Stimulated activated CD8-positive, alpha-beta memory T cell treated with anti-CD3 and anti-CD28 coated beads, Interleukin-4, amount 100 ng/mL, for 48 hours (primary cell): ENCODE measurements at places on chromosomes 6 and 20.

- DNase-seq, result no peak
Observed at GRCh38 chr6:51640021-51640420, 447.4 kb downstream of the PKHD1 start.

DNA sequence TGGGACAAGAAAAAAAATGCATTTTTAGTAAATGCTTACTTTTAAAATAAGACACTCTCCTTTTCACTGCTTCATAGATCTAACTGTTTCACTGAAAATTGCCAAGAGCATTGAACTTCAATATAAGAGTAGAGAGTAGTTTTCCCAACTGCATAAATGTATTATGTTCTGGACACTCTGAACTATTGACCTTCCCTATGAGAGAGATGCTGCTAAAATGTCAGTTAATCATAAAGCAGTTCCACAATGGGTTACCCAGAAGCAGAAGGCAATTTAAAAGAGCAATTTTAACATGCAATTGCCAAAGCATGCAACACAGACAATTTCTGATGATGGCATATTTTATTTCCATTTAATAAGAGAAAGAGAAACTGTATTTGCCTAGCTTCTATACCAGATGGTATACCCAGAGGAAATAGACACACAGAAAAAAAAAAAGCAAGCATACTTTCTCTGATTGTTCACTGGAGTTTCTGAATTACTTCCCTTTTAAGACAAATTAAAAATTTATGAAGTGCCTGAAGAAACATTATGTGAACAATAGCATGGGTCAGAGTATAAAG is 279.1 kb upstream of the THEMIS start:
- no peak for DNase-seq

DNA sequence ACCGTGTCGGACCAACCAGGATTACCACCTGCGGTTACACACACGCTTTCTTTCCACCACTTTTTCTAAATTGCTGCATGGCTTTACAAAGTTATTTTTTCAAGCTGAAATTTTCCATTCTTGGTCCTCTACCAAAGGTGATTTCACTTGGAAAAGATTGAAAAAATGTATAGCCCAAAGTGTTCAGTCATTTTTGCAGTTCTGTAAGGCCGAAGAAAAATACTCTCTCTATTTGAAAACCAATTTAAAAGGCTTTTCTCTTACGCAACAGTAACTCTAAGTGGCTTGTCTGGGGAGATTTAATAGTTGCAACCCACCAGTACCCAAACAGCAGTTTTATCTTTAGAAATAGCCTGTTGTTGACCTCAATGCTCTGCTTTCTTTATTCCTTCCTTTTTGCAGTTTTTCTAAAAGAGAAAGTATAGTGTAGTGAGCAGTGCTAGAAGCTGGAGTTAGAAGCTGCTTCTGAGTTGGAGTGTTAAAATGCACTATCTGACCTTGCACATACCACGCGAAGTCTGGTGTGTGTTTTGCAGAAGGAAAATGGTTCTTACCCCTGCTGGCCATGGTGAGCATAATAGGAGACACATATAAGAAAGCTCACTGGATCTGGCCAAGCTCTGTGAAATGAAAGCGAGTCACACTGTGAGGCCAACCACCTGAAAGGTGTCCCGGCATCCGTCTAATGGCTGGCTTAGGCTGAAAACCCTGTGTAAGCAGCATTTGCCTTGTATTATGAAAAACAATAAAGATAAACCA is 271.6 kb upstream of the PRND start:
- no peak for DNase-seq

GRCh38 chr6:158284007-158284875 is 28.0 kb upstream of the TULP4 start:
- no peak for DNase-seq

GRCh38 chr20:20009784-20010253 is 7.3 kb upstream of the NAA20 start:
- DNase-seq, result no peak

DNA sequence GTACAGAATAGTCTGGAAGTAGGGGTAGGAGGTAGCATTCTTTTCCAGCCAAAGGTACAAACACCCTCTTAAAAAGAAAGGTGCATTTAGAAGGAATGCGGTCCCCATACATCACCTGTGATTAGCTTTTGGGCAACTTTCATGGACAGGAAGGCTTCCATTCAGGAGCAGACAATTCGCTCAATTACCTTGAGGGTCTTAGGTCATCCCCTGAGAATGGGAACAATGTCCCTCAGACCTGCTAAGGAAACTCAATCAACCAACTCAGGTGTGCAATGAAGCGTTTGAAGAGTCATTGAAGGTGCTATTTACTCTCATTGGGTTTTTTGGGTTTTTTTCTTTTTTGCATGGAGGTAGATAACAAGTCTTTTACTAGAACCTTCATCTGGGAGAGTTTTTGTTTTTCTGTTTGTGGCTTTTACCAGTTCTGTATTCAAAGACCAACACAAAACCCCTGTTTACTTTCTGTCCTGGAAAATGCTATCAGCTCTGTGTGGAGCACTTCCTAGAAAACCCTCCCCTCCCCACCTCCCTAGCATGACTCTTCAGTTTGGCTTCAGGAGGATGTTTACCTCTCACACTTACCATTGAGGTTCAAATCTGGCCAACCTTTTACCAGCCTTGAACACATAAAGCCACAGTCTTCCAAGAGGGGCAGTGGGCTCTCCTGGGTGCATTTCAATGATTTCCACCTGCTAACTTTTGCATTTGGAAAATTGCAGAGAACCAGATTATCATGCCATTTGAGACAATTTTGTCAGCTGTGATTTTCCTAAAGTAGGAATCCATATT is 271.2 kb upstream of the PRDM1 start:
- DNase-seq, result no peak

GRCh38 chr6:139330826-139331500 is 39.2 kb upstream of the TXLNB start:
- DNase-seq, result no peak

GRCh38 chr6:43180985-43181384 is 1.0 kb upstream of the CUL9 start:
- DNase-seq, result no peak

- DNase-seq, result no peak
Observed at GRCh38 chr20:60713396-60713795, 538.7 kb upstream of the CDH4 start.

DNA sequence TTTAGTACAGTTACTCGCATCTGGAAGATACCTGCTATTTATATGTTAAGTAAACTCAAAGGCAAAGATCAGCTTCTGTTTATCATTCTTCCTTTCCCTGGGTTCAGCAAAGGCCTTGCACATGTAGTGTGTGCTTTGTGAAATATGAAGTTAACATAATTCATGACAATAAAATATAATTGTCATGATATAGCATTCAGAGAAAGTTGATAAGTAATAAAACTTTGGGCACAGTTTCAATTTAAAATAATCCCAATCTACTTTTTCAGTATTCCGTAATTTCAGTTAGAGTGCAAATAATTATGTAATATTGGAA is 51.9 kb upstream of the ZNF217 start:
- DNase-seq, result no peak

DNA sequence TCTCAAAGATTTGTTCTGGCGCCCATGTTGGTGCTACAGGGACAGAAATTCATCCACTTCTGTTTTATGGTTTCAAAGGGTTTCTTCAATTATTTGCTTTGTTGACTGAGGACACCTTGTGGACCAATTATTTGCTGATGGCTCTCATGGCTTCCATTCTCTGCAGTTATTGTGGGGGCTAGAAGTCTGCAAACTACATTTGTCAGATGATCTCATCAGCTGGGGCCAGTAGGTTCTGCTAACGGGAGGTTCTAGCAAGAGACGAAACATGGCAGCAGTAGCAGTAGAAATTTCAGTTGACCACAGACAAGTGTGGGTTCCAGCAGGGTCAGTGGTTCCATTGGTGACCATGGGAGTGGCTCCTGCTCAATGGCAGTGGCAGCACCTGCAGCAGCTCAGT is 72.8 kb upstream of the BLCAP start:
- no peak for DNase-seq
